Stimulated activated CD8-positive, alpha-beta memory T cell treated with anti-CD3 and anti-CD28 coated beads, Interleukin-4, amount 100 ng/mL, for 1 hour (primary cell): ENCODE measurements at places on chromosomes 3 and 15.

DNA sequence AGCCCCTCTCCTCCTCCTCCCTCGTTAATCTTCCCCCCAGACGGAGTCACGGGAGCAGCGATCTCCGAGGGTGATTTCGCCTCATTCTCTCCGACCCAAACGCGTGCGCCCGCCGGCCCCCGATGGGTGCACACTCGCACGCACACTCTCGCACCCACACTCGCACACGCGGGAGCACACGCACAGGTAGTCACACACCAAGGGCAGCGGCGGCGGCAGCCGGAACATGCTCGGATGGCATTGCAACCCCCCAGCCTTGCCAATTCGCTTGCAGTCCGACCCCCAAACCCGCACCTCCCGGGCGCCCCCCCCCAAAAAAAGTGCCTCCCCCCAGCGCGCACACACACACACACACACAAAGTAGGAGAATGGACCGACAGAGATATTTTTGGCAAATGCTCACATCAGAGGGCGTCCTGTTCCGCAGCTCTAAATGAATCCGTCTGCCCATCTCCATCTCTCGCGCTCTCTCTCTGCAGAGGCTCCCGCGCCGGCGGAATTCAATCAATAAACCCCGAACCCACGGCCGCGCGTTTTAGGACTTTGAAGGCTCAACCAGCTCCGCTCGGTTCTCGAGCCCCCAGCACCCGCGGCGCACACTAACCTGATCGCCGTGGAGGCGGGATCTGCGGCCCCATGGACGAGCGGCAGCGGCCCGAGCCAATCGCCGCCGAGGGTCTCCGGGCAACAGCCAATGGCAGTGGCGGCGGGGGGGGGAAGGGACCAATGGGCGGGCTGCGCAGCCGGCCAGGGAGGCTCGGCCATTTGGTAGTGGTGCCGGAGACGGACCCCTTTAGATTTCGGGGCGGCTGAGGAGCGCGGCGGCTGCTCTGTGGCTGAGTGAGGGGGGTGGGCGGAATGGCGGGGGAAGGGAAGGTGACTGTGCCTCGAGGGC, at the start of gene ANP32A:
ANP32A (minus strand) TSS at position 601 of the 895 bp plus-strand sequence; CDS start at position 457, 144 bp downstream.
- peak; percentile 94 for DNase-seq

GRCh38 chr3:65425880-65426279, 612.8 kb downstream of the MAGI1 start:
- DNase-seq, result no peak

GRCh38 chr3:192570821-192571791, 156.2 kb downstream of the FGF12 start:
- DNase-seq, result no peak

DNA sequence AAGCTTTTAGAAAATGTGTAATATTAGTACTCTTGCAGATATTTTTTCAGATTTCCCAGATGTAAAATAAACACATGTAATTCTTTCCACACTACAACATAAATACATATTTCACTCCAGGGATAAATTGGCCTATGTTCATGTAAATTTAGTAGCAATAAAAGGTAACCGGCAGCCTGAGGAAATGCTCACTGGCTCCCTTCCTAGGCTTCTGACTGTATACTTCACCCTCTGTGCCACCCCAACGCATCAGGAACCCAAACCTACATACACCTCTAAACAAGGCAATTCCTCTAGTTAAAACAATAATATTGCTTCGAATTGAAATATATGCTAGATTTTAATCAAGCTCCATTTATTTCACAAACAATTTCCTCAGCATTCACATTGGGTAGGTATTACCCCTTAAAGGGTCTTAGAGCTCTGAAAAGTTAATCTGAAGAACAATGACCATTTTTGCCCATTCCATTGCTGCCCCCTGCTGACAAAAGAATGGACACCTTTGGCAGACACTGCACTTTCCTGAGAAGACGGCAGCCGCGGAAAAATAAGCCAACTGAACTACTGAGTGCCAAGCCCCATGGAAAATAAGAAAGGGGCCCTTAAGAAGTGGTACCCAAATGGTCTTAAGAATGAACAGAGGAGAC, 212.5 kb downstream of the OSBPL10 start:
- no peak for DNase-seq

- no peak for DNase-seq
Observed at GRCh38 chr3:190826018-190826417, 36.5 kb downstream of the GMNC start.

GRCh38 chr15:80999623-81000036, 1.1 kb upstream of the TLNRD1 start:
- DNase-seq, result no peak

DNA sequence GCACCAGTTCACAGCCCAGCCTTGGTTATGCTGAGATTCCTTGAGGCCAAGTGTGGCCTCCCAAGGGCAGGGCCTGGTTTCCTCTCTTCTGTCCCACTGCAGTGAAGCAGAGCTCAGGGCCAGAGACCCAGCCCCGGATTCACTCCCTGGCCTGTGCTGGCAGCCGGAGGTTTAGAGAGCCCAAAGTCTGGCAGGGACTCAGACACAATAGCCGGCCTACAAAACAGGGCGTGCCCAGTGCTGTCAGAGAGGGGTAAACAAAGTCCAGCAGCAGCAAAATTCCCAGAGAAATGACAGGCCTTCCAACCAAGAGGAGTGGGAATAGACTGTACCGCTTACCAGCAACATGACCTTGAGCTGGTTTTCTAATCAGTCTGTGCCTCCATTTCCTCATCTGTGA, 14.0 kb downstream of the VIPR1 start:
- no peak for DNase-seq

GRCh38 chr3:7713724-7714123, 787.9 kb upstream of the LMCD1 start:
- DNase-seq, result no peak

- no peak for DNase-seq
Observed at GRCh38 chr3:48068886-48069285, 52.7 kb upstream of the MAP4 start.

DNA sequence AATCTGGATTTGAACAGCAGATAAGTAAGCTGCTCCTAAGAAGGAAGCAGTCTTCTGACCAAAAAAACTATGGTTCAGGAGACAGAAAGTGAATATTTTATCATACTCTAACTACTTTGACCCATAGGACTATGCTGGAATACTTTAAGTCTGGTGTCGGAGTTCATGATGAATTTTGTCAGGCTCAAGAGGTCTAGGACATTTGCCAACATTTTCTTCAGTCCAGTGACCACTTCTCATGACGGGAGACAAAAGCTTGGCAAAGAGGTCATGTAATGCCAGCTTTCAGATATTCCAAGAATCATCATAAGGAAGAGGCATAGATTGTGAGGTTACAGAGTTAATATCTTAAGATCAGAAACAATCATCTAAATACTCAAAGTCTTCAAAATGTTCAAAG, 20.5 kb upstream of the DCBLD2 start:
- no peak for DNase-seq

GRCh38 chr3:196985298-196985697, 16.7 kb upstream of the PIGZ start:
- no peak for DNase-seq

DNA sequence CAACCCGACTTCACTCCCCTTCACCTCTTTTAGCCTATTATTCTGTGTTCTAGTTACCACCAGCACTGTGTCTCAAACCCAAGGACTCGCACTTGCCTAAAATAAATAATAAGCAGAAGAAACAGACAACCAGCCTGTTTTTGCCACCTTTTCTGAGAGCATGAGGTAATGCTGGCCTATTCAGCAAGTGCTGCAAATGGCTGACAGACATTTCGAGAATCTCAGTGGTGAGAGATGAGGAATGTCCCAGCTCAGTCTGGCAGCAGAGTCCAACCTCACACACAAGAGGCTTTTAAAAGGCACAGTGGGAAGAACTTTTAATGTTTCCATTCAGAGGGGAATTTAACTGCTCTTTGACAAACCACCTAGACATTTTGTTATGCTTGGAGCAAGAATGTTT, 143.3 kb upstream of the GMNC start:
- no peak for DNase-seq

- no peak for DNase-seq
Observed at GRCh38 chr15:53811530-53811929, 52.1 kb upstream of the WDR72 start.

DNA sequence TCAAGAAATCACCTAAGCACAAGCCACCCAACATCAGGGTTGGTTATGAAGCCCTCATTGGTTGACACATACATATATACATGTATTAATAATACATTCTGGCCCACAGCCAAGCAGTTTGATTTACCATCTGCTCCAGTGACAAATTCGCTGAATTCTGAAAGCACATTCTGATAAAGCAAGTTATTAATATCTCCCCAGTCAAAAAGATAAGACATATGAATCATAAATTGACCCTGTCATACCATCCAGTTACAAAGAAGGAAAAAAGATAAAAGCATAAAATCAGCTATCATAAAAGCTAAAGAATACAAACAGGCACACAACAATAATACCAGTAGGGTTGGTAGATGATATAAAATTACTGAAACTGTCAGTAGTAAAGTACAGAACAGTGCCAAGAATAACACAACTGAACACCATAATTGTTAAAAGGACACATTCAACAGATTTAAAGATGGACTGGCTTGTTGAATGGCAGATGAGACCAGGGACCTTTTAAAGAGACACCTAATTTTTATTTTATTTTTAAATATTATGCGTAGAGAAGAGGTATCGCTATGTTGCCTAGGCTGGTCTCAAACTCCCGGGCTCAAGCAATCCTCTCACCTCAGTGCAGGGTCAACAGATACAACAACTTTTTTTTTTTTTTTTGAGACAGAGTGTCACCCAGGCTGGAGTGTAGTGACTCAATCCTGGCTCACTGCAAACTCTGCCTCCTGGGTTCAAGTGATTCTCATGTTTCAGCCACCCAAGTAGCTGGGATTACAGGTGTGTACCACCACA, 7.7 kb downstream of the SNX4 start:
- no peak for DNase-seq

- peak; percentile 44 for DNase-seq
Observed at GRCh38 chr3:143973259-143974021, 1.8 kb downstream of the DIPK2A start.

GRCh38 chr3:169556349-169556870, 107.1 kb downstream of the MECOM start:
- no peak for DNase-seq

- DNase-seq, result no peak
Observed at GRCh38 chr3:5822843-5823242, 635.3 kb downstream of the EDEM1 start.

GRCh38 chr3:100740207-100740606, 30.9 kb downstream of the TFG start:
- no peak for DNase-seq

- DNase-seq, result no peak
Observed at GRCh38 chr15:62428851-62429598, 263.9 kb upstream of the C2CD4B start.

GRCh38 chr3:113136544-113136943, 74.8 kb upstream of the BOC start:
- DNase-seq, result no peak

DNA sequence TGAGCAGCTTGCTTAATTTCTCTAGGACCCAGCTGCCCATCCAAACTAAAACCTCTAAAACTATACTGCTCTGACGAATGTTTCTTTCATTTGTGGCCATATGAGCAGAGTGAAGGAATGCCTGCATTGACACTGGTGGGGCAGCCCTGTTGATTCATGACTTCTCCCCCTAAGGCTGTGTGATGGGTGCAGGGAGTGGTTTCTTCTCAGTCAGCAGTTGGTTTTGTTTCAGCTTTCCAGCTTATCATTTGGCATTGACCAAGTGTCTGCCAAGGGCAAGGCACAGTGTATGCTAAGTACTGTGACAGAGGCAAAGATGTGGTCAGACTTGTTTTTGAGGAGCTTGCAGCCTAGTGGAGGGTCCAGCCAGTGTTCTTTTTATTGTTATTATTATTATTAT, 4.7 kb downstream of the ABHD6 start:
- no peak for DNase-seq

- DNase-seq, result no peak
Observed at GRCh38 chr3:57158813-57159738, 6.1 kb downstream of the IL17RD start.

- no peak for DNase-seq
Observed at GRCh38 chr15:63860555-63860954, 26.8 kb upstream of the HERC1 start.

DNA sequence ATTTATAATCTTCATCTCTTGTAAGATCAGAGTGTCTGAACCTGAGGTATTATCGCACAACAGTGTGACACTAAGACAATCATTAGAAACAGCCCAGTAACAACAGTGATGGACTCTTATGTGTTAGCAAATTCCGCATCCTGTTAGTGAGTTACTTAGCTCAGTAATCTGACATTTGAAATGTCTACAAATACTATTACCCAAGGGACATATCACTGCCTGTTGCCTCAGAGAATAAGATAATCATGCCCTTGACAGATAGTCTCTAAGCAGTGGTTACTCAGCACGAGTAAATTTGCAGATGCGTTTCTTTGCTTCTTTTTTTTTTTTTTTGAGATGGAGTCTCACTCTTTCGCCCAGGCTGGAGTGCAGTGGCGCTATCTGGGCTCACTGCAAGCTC, 13.4 kb upstream of the RTP1 start:
- DNase-seq, result no peak

DNA sequence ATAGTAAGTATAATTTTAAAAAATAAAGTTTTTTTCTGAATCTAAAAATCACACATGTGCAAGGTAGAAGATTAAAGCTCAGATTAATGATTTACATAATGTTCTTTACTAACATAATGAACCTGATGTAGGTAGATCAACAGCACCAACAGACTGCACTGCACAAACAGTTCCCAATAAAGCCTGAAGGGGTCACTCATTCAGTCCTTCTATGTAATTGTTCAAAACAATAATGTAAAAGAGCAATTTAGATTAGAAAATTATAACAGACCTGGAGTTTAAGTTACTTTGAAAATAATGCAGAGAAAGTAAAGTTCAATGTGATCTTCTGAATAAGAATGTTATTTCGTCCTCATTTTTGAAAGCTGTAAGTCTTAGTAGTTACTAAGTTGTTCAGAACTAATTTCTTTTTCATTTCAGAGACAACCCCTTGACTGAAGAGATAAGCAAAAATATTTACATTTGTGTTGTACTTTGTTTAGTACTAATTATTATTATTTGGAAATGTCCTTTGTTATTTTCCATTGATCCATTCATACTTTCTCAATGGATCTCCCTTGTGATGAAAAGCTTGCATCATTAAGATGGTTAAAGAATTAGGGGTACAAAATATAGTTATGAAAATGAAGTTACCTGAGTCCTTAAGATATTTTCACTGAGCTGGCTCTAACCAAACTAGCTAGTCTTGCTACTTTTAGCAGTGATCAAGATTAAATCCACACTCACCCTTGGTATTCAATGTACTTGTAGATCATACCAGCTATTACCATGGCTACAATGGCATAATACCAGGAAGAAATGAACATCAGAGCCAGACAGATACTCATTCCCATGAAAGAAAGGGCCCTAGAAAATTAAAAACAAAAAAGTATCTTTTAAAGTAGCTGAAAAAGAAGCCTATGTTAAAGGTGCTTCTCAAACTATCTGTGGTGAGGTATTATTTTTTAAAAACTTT, 16.8 kb downstream of the EMC4 start:
- no peak for DNase-seq

GRCh38 chr15:88654430-88655102, 15.8 kb downstream of the ISG20 start:
- DNase-seq, result no peak

- no peak for DNase-seq
Observed at GRCh38 chr3:83946554-83946953, 1012.2 kb upstream of the CADM2 start.
